ENCODE measurements at places on chromosomes 5 and 9.

DNA sequence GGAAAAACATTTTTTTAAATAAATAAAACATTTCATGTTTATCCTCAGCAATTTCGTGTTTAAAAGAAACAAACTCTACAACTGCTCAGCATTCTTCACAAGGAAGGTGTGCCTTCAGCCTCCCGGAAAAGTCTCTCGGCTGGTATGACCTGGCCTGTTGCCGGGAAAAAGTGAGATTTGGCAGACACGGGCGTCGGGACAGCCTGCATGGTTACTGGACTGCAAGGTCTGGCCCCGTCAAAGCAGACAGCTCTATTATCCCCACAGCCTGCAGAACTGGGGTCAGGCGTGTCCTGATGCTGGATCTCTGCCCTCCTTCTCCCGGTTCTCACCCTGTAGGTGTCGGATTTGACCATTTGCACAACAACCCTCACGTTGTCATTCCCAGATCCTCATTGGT is 120.3 kb upstream of the SPATA31C2 start:
- DNase-seq: no peak

- DNase-seq: no peak
Measured at GRCh38 chr9:80775971-80776370, 913.4 kb downstream of the TLE1 start.

- no peak for DNase-seq
Measured at GRCh38 chr5:143279698-143280097, 123.8 kb downstream of the NR3C1 start.

- no peak for DNase-seq
Measured at GRCh38 chr5:139633295-139634027, 14.7 kb upstream of the CXXC5 start.

- DNase-seq: no peak
Measured at GRCh38 chr5:37770786-37771185, 69.1 kb downstream of the GDNF start.

DNA sequence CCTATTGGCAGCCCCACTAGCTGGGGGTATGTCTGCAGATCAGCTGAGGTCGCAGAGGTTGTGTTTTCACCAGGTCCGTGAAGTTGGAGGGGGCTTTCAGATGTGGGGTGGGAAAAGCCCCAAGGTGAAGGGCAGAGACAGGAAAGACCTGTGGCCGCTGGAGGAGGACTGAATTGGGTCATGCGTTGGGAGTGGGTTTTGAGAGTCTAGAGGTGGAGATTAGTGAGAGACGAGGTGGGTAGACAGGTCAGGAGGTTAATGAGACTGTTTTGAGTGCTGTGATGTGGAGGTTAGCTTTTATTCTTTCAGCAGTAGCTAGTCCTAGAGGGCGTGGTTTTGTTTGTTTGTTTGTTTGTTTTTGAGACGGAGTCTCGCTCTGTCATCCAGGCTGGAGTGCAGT is 10.3 kb downstream of the SNX30 start:
- DNase-seq: no peak

DNA sequence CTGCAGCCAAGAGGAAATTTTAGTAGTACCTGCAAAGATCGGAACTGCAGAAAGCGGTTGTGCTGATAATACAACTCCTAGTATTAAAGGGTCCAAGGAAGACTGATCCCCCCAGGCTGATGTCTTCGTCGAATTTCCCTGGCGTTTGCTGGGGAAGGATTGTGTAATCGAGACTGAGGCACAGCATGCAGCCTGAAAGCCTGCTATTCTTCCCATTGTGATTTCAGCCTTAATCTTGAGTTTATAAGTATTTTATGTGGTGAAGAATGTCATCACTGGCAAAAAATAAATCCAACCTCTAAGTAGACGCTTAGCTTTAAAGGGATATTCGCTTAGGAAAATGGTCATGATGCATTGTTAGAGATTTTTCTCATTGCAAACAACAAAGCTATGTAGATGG is 21.3 kb upstream of the LMX1B start:
- no peak for DNase-seq

DNA sequence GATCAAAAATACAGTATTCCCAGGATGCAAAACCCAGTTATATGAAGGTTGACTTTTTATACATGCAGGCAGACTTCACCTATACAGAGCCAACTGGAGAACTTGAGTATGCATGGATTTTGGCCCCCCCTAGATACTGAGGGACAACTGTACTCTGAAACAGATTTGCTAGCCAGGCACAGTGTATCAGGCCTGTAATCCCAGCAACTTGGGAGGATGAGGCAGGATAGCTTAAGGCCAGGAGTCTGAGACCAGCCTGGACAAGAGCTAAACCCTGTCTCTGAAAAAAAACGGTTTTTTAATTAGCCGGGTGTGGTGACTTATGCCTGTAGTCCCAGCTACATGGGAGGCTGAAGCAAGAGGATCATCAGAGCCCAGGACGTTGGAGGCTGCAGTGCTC is 21.9 kb downstream of the PTBP3 start:
- no peak for DNase-seq

DNA sequence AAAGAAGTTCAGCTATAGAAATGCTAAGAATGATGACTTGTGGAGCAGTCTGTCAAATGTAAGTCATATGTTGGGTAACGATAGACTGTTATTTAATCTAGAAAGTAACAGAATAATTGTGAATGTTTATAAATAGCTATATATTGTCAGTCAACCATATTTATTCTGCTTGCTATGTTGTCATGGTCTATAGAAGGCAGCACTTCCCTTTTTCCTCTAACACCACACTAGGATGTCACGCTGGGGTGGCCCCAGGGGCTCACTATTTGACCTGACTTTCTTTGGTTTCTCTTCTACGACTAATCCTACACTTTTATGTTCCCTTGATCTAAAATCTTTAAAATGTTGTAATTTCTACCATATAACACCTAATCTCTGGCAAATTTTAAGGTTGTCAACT is 20.5 kb downstream of the ERAP2 start:
- DNase-seq: no peak

GRCh38 chr9:120668399-120668798 is 45.9 kb downstream of the MEGF9 start:
- no peak for DNase-seq

DNA sequence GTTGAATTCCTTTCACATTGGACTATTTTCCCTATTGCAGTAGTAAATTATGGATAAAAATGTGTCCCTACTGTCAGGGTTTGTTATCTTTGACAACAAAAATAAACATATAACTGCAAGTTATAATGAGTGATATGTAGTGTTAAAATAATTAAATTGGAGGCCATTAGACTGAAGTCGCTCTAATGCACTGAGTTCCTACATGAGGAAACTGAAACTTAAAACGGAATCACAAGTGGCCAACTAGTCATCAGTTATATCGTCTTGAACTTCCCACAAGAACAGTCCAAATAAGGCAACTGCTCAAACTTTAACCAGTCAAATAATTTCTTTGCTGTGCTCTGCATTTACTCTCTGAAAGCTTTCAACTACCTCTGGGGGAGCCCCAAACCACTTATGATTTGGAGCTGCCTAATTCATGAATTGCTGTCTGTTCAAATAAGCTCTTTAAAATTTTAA is 2.1 kb upstream of the IFT74 start:
- no peak for DNase-seq

DNA sequence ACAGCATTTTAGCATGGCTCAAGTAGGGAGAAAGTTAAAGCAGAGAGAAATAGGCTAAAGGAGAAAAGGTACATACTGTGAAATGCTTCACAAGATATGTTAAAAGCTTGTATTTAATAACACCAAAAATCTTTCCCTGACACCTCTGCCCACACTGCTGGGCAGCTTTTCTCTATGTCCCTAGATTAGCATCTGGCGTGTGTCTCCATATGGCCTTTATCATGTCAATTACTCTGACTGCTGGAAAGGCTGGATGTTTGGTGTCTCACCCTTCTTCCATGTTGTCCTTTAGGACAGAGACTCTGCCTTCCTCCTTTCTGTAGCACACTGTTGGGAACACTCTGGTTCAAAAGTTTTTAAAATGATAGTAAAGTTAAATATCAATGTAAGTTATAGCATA is 122.5 kb downstream of the OXCT1 start:
- DNase-seq: no peak

DNA sequence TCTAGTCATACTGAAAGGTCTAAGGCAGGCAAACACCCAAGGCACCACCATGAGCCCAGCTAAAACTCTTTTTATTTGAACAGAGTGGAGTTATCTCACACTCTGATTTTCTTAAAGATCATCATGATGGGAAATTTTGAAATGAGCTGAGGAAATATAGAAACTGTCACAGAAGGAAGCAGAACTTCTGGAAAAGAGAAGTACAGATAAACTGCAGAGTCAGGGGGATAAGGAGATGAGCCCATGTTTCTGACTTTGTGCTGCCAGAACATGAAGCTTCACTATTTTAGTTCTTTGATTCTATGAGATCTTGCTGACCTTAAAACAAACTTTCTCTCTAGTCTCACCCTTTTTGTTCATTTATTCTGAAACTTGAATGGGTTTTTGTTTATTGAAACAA is 406.5 kb upstream of the EDIL3 start:
- no peak for DNase-seq

DNA sequence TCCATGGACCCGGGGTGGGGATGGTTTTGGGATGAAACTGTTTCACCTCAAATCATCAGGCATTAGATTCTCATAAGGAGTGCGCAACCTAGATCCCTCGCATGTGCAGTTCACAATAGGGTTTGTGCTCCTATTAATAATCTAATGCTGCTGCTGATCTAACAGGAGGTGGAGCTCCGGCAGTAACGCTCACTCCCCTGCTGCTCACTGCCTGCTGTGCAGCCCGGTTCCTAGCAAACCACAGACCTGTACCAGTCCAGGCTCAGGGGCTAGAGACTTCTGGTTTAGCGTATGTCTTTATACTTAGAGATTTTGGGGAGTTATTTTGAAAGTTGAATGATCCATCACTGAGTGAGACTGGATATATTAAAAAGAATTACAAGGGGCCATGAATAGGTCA is 50.2 kb downstream of the RICTOR start:
- no peak for DNase-seq

GRCh38 chr5:112237456-112237855 is 181.6 kb downstream of the EPB41L4A start:
- DNase-seq: no peak

DNA sequence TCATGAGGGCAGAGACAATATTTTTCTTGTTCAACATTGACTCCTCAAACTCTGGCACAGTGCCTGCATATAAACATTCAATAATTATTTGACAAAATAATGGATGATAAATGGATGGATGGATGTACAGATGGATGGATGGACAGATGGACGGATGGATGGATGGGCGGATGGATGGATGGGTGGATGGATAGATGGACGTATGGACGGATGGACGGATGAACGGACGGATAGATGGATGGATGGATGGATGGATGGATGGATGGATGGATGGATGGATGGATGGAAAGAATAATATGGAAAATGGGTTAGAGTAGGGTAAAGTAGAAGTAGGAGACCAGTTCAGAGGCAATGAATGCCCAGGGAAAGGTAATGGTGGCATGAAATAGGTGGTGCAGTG is 589.2 kb downstream of the EBF1 start:
- no peak for DNase-seq

DNA sequence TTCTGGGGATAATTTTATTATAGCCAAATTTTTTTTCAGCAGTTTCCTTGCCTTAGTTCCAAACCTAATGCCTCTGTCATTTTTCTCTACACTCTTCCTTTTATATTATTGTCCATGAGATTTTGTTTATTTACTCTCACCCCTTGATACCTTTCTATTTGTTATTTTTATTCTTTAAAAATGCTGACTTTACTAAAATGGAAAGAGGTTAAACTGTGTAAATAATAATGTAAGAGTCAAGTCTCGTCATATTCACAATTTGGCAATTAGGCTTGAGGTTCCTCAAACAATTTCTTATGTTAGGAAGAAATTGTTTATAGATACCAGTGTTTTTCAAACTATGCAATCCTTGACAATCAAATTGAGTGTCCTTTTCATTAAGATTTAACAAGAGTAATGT is 428.6 kb upstream of the CDH9 start:
- DNase-seq: no peak

GRCh38 chr5:161414896-161415295 is 131.6 kb downstream of the GABRB2 start:
- DNase-seq: no peak

DNA sequence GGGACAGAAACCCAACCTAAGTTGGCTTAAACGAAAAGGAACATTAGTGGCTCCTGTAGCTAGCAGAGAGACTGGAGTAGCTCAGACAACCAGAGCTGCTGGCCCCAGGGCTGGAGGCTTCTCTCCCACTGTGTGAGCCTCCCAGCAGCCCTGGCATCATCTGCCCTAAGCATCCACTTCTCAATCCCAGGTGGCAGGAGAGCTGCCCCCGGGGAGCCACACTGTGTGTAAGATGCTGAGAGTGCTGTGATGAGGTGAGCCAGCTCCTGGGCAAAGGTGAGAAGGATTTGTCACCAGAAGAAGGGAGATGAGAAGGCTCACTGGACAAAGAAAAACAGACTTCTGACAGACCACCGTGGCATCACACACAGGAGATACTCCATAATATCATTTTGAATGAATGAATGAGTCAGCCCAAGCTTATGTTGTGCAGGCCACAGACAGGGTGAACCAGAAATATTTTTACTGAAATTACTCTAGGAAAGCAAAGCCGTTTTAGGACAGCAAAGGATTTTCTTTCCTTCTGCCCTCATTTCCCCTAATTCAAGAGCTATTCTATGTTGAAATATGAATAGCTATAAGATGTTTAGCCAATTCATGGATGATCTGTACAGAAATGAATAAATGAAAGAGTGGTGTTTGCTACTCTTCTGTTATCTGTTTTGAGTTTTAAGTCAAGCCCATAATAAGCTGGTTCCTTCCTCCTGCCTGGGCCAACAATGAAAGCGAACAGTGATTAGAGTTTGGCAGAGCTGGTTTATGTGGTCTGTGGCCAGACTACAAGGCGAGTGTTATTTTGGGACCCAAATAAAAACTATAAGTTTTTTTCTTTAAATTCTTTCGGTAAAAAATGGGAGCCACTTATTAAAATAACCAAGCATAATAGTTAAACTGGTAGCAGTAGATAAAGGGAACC is 57.4 kb upstream of the ECM2 start:
- no peak for DNase-seq

DNA sequence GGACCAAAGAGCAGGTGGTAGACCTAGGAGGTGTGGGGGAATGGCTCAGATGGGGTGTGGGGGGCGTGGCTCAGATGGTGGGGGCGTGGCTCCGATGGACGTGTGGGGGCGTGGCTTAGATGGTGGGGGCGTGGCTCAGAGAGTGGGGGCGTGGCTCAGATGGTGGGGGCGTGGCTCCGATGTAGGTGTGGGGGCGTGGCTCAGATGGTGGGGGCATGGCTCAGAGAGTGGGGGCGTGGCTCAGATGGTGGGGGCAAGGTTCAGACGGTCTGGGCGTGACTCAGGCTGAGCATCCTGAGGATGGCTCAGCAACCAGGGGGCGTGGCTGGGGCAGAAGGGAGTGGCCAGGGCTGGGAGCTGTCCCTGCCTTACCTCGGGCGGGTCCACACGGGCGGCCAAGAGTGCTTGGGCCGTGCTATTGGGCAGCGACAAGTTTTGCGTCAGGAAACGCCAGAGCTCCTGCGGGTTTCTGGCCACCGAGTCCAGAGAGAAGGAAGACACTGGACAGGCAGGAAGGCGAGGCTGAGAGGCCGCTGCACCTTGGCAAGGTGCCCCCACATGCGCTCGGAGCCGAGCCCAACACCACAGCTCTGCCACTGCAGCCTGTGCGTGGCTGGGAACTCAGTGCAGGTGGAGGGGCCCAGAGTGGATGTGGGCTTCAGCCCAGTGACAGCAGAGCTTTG is 5.9 kb downstream of the ABCA2 start:
- DNase-seq: no peak

Measured in cortex of kidney (tissue), 1 donor.